ENCODE measurements at places on chromosomes 1 and 21.

DNA sequence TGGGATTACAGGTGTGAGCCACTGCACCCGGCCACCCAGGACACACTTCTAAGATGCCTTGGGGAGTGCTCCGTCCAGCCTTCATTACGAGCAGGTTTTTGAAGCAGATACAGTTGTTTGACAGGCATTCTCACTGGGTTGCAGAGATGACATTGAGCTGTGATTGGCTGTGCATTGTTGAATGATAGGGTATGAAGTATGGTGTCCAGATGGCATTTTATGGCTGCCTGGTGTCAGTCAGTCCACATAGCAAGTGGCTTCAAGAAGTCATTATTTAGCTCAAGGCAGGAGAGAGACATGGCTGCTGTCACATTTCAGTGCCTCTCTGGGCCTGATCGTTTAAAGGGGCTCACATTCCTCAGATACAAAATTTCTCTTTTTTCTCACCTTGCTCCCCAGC is 14.8 kb upstream of the PADI2 start:
- no peak for DNase-seq

GRCh38 chr1:56773341-56774066 is 45.7 kb downstream of the FYB2 start:
- no peak for DNase-seq

DNA sequence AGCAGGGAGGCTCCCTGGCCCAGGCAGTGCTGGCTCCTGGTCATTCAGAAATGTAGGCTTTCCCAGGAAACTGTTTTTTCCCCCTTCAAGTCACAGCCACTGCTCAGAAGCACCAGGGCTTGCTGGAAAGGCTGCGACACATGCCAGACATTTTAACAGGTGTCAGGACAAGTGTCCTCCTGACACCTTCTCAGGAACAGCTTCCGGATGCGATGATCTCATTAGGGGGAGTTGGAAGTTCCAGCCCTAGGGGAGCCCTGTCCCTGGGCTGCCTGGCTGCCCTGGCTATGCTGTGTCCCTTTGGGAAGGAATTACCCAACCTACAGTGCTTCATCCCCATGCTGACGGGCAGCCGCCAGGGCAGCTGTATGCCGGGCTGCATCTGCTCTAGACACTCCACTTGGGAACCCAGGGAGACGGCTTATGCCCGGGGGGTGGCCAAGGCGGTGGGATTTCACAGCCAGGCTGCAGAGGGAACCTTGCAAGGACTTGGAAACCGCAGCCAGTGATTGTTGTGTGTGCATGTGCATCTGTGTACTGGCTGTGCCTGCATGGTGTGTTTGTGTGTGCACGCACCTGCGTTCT is 41.8 kb downstream of the AJAP1 start:
- DNase-seq: no peak

- DNase-seq: no peak
Observed at GRCh38 chr1:175824079-175824478, 80.7 kb upstream of the TNR start.

GRCh38 chr21:40099809-40100208 is 232.6 kb downstream of the PCP4 start:
- DNase-seq: no peak

DNA sequence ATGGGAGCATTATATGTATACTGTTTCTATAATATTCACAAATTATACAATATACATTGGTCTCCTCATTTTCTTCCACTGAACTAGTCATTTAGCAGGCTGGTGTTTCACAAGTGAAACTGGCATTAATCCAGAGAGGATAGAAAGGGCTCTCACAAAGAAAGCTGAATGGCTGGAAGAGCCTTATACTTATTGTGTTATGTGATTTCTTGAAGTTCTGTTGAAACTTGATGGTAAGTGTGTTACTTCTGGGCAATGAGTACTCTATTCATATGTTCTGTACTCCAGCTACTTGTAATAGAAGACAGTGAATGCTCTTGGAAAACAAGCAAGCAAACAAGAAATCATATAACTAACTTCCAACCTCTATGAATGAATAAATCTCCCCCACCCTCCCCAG is 14.9 kb downstream of the STX12 start:
- no peak for DNase-seq

DNA sequence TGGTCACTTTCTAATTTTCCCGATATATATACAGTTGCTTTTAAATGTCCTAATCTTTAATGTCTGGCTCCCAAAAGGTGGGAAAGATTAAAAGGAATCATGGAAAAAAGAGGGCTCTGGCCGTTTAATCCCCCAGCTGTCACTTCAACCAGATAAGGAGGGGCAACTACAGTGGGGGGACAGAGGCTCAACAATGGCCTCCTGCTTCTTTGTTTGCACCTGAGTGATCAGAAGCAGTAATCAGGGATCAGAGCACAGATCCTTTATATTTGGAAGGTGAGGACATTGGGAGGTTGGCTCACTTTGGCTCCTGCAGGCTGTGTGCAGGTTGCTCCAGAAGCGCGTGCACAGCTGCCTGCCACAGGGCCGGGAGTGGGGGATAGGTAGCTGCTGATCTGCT is 212.8 kb downstream of the FMN2 start:
- DNase-seq: no peak

DNA sequence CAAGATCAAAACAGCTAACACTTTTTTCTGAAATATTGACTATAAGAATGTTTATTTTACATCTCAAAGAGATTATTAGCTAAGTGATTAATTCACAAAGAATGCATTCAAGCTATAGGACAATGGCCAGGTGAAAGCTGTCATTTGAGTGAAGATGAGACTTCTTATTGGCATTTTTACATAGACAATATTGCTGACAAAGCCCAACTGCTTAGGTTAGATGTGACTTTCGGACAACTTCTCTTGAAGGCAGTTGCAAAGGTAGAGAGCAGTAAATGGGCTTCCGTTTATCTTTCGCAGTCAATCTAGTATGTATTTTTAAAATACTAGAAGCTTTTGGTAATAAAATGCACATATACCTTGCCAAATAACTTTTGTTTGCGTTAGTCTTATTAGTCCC is 1041.3 kb downstream of the AMY1C start:
- no peak for DNase-seq

Measured in NCI-H748 treated with DMSO at 0.1 percent for 48 hours (cell line).